Left renal cortex interstitium (tissue), 4 donors: ENCODE measurements at places on chromosomes 11 and 22. TPM values are rescaled to one million over a fixed set of nuclear protein-coding genes. Genes with fewer than 3 reads are reported as not detected.

Gene PLET1
- 0.13 TPM for polyA plus RNA-seq

GRCh38 chr11:19595840-19596751, 116.5 kb upstream of the NAV2 start:
- no peak for DNase-seq

DNA sequence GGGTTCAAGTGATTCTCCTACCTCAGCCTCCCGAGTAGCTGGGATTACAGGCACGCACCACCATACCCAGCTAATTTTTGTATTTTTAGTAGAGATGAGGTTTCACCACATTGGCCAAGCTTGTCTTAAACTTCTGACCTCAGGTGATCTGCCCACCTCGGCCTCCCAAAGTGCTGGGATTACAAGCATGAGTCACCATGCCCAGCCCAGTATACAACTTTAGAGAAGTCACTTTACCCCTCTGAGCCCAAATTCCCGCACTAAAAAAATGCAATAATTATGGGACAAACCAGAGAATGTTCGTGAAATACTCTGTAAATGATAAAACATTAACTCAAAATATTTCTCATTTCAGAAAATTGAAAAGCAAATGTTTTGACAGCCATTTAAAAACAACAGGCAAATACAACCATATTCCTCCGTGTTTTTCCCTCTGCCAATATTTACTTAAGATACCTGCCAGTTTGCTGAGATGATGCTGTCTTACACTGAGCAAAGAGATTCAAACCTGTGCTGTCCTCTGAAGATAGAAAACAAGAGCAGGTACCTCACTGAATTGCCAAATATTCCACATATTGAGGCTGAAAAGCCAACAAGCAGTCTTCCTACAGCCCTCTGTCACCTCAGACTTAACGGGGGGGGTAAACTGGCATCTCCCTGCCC, 9.6 kb downstream of the PLEKHA7 start:
- no peak for DNase-seq

- no peak for DNase-seq
These were observed 18.7 kb upstream of the PPFIA1 start for GRCh38 chr11:70251659-70252321.

GRCh38 chr11:30125456-30125855, 105.4 kb upstream of the FSHB start:
- no peak for DNase-seq
